A549 treated with dexamethasone at 1 μM for 4 hours (cell line): ENCODE measurements at places on chromosomes 7 and 10. TPM values are rescaled to one million over a fixed set of nuclear protein-coding genes. Genes with fewer than 3 reads are reported as not detected.

CRCP gene
- 26.4 to 32.7 TPM (median 26.8 TPM) in 5 replicates for total RNA-seq

GIMAP1 gene
- not detected in 5 replicates for total RNA-seq

ZNF804B gene
- not detected in 5 replicates for total RNA-seq

FAM185A gene
- 5.0 to 7.1 TPM (median 6.7 TPM) in 5 replicates for total RNA-seq

PPP1R17 gene
- total RNA-seq, result not detected in 5 replicates

TRIM50 gene
- not detected in 5 replicates for total RNA-seq
